ENCODE measurements at places on chromosomes 13 and 19. TPM values are rescaled to one million over a fixed set of nuclear protein-coding genes. Genes with fewer than 3 reads are reported as not detected.

GRCh38 chr13:110312339-110313031 is 5.4 kb downstream of the COL4A2 start:
- no peak for DNase-seq

- no peak for DNase-seq
These were observed 15.5 kb upstream of the RASA3 start for GRCh38 chr13:114147803-114148520.

DNA sequence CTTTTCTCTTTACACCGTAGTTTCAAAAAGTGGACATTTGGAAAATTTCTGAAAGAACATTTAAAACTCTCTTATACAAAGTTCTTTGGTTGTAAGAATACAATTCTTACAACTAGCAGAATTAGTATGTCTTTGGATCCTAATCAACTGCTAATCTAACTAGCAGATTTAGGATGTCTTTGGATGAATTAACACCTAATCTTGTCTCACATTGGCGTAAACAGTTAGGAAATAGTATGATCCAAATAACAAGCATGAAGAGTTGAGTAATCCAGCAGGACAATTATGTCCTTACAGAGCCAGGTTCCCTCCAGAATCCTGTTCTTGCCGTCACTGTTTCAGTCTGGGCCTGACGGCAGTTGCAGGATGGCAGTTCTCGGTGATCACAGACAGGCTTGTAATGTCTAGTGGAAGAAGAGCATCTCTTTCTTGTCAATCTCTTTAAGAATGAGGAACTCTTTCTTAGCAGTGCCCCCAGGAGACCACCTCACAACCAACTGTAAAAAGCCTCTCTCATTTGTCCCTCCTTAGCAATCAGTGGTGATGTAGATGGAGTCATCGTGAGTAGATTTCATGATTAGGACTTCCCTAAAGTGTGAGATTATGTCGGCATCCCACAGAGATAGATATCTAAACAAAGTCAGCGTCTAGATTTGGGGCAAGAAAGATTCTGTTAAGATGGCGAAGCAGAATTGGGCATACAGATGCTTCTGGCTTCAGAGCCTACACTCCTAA is 5.7 kb upstream of the TNFSF13B start:
- no peak for DNase-seq

DNA sequence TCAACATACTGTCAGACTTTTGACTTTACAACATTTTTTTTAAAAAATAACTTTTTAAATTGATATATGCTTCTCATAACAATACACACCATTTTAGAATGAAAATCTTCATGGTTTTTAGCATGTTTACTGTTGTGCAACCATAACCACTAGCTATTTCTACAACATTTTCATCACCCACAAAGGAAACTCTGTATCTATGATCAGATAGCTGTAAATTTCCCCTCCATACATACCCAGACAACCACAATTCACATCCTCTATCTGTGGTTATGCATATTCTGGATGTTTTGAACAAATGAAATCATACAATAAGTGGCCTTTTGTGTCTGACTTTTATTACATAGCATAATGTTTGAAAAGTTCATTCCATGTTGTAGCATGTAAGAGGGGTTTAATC is 1666.0 kb downstream of the EFNB2 start:
- DNase-seq, result no peak

DNA sequence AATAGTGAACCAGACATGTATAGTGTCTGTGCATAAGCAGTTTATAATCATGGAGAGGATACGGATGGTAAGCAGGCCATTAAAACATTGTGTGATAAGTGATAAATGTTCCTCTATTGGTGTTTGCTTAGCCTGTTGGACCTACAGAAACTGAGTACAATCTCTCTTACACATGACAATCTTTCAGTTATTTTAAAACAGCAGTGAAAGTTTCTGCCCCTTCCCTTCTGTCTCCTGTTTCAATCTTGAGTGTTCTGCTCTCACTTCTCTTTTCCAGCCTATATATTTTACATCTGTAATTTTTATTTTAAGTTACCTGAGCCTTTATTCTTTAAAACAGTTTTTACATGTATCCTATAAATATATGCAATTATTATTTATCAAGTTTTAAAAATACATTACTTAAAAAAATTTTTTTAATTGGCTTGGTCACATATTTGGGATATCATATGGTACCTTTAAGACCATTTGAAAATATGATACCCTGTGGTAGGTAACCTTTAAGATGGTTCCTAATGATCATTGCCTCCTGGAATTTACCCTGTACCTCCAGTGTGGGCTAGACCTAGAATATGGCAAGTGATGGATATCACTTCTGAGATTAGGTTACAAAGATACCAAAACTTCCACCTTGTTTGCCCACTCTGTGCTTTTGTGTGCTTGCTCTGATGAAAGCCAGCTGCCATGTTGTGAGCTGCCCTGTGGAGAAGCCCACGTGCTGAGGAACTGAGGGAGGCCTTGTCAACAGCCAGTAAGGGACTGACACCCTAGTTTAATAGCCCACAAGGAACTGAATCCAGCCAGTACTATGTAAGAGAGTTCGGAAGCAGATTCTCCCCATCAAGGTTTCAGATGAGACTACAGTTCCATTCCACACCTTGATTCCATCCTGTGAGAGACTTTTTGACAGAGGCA is 99.3 kb downstream of the DHRS12 start:
- no peak for DNase-seq

DNA sequence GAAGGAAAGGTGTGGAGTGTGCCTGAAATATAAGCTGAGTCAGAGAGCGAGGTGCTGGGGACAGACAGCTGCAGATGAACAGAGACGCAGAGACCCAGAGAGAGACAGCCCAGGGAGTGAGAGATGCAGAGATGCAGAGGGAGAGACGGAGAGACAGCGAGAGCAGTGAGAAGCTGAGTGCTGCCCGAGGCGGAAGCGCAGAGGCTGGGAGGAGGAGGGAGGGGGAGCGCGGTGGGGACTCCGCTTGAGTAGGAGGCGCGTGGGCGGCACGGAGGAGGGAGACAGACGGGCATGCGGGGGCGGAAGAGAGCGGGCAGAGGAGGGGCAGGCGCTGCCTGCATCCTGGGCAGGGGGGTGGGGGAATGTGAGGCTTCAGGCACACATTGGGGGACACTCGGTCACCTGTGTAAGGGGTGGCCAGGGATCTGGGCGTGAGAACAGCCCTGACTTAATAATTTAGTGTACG is 25.7 kb downstream of the SLC8A2 start:
- DNase-seq, result peak; percentile 37

DNA sequence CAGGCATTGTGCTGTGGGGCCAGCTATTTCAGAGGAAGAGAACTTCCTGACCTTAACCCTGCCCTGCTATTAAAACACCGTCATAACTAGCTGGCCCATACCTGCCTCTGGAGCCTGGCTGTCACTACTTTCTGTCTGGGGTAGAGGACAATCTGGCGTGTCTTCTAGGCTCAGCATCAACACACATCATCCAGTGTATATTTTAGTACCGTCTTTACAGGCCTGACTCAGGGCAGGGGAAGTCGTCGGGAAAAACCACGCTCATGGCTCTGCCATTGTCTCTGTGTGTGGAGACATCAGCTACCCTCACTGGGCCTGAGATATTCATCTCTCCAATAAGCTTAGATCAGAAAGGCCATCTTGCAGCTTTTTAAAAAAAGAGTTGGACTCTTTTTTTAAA is 151.1 kb downstream of the KATNAL1 start:
- DNase-seq, result no peak

DNA sequence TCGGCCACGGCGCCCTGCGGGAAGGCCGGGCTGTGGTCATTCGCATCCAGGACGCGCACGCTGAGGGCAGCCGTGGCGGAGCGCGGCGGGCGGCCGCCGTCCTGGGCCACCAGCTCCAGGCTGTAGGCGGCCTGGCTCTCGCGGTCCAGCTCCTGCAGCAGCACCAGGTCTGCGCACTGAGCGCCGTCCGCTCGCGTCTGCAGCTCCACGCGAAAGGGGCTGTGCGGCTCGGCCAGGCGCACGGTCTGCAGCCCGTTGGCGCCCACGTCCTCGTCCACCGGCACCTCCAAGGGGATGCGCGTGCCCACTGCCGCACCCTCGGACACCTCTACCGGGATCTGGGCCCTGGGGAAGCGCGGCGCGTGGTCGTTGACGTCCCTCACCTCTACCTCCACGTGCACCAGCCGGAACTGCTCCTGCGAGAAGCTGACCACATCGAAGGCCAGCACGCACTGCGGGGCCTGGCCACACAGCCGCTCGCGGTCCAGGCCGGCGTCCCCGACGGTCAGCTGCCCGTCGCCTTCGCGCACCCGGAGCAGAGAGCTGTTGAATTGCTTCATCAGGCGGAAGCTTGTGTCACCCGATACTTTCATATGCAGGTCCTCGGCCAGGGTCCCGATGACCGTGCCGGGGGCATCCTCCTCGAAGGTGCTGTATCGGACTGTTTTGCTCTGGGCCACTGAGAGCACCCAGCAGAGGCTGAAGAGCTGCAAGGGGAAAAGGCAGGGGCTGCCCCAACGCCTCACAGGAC is 583 bp downstream of the PCDH8 start:
- no peak for DNase-seq

LGALS4 gene
- 80.6 TPM for total RNA-seq

SIAH3 gene
- not detected for total RNA-seq

CACNG6 gene
- not detected for total RNA-seq
